ENCODE measurements at places on chromosomes 1 and 21.

DNA sequence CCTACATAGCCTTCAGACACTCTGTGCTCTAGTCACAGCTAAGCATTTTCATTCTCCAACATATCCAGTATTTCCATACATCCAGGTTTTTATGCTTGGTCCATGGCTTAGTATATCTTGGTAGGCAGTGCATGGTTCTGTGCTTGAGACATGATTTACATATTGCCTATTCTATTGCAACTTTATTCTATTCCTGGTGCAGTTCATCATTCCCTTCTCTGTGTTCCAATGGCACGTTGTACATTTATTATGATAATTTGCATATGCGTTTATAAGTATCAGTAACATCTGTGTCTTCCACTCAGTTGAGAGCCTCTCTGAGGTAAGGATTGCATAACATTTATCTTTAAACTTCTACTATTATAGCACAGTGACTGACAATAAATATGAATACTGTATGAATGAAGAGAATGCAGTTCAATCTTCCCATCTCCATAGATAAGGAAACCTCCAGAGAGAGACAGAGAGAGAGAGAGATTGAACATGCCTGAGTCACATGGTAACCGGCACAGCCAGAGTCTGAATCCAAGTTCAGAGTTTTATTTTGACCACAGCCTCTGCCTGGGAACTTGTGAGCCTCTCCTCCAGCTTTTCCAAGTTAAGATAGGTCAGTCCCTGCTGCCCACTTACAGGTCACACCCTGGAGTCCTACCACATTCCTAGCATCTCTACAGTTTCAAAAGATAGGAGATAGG is 41.5 kb downstream of the PLPPR5 start:
- DNase-seq: no peak

DNA sequence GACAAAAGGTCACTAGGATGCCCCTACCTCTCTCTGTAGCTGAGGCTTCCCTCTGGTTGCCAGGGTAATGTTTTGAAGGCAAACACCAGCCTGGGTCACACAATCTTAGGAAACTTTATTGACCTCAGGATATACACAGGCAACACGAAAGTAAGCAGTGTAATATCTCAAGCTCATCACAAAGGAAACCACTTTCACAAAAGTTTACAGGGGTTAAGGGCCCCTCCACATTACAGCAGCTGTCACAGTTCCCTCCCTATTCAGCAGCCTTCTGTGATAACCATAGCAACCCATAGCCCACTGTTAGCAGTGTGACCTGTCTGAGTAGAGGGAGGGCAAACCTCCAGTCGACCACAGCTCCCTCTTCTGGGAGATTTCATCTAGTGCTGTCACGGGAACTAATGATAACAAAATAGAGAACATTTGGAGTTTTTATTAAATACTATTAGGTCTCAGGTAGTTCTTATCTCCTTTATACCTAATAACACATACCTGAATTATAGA is 149.8 kb downstream of the PTPRC start:
- DNase-seq: no peak

DNA sequence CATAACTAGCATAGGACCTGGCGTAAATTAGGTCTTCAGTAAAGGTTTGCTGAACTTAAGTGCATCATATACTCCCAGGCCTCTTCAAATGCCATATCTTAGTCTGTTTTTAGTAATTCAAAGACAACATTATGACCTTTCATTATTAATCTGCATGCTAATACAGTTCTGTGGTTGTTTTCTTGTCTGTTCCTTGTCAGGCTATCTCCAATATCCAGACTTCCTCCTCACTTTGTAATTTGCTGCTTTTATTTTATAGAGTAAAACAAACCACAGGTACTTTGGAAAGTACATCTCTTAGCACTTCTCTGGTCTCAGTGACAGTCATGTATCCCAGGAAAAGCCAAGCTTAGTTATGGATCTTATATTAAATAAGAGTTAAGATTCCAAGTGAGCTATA is 65.1 kb upstream of the BMP8A start:
- no peak for DNase-seq

DNA sequence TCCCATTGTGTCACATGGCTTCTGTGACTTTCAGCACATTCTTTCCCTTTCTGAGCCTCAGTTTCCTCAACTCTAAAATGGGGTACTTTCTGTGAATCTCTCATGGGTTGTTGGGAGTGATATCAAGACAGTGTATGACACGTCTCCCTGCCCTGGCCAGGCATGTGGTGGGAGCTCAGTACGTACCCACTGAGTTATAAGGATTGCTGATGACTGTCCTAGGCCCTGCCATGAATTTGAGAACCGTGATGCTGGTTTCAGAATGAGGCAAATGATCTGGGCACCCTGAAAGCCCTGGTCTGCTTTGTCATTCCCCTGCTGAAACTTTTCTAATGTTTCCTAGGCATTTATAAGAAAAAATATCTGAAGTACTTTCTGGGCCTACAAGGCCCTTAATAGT is 3.6 kb downstream of the ZNF362 start:
- DNase-seq: no peak

DNA sequence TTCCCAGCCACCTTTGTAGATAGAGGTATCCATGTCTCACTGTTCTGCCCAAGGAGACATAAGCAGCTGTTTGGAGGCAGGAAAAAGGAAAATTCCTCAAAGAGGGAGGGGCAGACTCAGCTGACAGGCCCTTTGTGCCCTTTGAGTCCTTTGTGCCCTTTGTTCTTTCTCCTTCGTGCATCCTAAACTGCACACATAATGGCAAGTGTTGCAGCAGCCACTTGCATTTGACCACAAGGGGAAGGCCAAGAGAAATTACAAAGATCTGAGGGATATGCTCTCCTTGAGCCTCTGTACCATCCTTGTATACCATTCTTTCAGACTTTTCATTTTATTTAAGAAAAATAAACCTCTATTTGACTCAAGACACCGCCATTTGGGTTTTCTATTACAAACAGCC is 71.8 kb upstream of the PKN2 start:
- DNase-seq: no peak

DNA sequence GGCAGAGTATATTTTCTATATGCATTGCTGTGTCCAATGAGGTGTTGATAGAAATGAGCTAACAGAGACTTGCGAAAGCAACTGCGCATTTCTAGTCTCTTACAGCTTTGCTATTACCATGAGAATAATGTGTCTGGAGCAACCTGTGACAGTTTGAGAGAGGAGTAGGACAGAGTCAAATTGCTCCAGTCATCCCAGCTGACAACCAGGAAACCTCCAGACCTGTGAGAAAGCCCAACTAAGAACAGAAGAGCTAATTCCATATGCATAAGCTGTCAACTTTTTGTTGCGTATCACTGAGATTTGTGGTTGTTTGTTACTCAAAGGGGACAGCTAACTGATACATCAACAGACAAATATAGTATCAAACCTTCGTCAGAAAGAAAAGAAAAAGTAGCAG is 354.1 kb upstream of the LRRC7 start:
- DNase-seq: no peak

GRCh38 chr1:221192055-221192454 is 312.8 kb downstream of the HLX start:
- DNase-seq: no peak

GRCh38 chr1:97207868-97208267 is 486.3 kb downstream of the PTBP2 start:
- no peak for DNase-seq

- DNase-seq: no peak
Measured at GRCh38 chr21:25903607-25904006, 168.8 kb downstream of the GABPA start.

- no peak for DNase-seq
Measured at GRCh38 chr1:119626011-119626545, 22.0 kb downstream of the ZNF697 start.

DNA sequence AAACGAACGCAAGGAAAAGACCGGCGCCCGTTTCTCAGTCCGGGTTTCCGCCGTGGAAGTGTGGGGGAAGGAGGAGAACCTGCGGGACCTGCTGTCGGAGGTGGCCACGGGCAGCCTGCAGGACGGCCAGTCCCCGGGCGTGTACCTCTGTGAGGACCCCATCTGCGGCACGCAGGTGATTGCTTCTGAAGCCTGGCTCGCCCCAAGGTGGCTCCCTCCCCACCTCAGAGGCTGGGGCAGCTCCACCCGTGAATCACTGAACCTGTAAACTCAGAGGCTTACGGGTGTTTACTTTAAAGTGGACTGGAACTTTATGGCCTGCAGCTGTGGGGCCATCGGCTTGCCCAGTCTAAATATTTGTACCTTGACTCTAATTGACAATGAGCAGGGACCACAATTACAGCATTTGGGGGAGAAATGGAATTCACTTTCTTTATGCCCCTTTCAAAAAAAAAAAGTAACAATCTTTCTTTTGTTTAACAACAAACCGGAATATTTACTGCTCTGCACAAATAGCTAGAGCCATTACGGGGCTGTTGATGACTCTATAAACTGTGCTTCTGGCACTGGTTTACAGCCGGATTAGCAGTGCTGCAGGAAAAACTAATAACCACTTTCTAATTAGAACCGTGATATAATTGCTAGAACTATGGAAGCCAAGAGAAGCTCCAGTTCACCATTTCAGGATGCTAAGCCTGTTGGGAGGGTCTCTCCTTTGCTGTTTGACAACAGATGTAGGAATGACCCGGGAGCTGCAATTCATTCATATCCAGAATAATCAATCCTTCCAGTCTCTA is 454.8 kb downstream of the KIF26B start:
- no peak for DNase-seq

- no peak for DNase-seq
Measured at GRCh38 chr21:46414965-46415275, 43.8 kb upstream of the DIP2A start.

GRCh38 chr1:23506376-23507107 is 22.6 kb upstream of the ASAP3 start:
- no peak for DNase-seq

DNA sequence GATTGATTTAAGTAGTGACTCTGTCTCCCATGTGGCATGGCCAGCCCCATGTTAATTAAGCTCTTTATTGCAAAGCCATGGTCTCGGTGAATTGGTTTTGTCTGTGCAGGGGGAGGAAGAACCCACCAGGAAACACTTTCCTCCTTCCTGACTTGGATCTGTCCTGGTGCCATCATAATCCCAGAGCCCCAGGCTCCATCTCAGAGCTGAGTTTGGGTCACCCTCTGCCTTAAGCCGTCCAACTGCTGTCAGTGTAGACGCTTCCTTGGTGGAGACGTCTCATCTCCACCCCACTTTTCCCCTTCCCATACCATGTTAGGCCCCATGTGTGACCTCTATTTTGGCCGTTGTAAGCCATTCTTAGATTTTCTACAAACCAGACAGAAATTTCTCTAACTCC is 36.0 kb upstream of the COL6A2 start:
- no peak for DNase-seq

GRCh38 chr1:113396585-113396984 is 6.3 kb downstream of the MAGI3 start:
- DNase-seq: no peak

DNA sequence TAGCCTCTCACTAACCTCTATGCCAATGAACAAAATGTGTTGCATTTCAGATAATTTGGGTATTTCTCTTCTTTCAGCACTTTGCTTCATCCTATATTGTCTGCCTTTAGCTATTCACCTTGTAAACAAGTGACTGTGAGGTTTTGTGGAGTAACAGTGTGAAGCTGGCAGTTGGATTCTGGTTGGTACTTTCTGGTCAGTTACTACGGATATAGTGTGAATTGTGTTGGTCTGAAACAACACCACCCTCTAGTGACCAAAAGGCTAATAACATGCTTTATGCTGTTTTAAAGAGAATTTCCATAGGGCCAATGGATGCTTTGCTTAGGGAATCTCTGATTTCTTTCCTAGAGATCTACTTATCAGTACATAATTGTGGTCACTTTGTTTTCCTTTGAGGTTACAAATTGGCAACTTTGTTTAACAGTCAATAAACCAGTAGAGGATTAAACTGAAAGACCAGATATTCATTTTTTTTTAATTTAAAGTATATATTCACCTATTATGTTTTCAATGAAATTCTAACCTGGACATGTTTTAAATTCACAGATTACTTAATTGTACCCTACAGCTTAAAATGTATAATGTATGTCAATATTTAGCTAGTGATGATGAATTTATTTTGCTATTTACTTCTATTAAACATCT is 2.5 kb upstream of the PTGER3 start:
- peak; percentile 21 for DNase-seq

DNA sequence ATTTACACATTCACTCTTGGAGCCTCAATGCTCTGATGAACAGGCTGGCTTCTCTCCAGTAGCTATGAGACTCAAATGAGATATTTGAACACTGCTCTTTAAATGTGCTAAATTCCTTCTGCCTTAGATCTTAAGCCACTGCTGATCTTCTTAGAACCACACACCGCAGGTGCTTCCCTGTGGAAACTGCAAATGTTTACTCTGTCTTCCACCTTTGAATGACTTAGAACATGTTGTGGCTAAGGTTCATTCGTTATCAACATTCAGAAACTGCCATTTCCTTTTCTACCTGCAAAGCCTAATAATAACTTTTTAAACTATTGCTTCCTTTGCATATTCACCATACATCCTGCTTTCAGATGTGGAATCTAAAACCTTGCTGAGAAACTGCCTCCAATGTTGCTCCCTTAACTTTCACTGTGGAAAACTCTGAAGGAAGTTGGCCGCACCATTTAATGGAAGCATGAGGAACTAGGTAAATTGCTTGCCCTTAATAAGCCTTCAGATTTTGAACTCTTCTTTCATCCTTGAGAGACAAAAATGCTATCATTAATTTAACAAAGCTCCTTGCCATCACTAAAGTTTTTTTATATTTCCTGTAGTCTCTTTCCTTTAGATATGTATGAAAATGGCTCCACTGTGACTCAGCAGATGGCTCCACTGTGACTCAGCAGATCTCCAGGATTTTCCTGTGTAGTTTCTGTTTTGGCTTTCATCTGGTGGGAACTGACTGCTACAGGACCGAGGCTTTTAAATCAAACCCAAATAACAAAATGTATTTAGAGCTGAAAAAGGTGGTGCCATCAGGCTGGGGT is 143.8 kb downstream of the TNFSF18 start:
- DNase-seq: no peak

DNA sequence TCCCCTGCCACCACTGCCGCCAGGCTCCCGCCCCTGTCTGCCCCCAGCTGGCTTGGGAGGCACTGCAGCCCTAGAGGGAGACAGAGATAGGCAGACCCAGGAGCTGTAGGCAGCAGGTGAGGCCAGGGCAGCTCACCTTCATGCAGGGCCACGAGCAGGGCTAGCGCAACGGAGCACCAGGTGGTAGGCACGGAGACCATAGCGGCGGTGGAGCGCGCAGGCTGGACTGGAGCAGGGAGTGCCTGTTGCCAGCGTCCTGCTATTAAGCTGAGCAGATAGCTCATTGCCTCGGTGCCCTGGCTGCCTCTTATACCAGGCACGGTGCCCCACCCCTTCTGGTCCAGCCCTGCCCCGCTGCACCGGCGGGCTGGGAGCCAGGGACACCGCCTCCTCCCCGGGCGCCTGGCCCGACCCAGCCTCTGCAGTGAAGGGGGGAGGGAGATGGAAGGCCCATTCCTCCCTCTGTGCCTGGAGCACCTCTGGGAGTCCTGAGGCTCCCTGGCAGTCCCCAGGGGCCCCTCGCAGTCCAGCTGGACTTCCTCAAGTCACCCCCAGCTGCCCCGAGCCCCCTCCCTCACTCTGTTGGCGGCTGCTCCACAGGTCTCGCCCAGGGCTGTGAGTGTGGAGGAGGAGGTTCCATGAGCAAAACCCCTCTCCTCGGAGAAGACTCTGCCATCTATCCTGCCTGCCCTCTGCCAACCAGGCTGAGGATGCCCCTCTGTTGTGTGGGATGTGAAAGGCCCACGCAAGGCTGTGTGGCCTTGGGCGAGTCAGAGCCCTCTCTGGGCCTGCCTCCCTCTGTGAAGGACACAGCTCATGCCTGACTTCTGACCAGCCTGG is at the start of gene EDN2:
Gene EDN2, minus strand, starts transcription at position 282 of the 840 bp plus-strand sequence. Its CDS starts 82 bp downstream, at position 200.
- DNase-seq: peak; percentile 89

All from NCI-H2107 (cell line).